OCI-LY7 (cell line): ENCODE measurements at places on chromosomes 5 and 9. TPM values are rescaled to one million over a fixed set of nuclear protein-coding genes. Genes with fewer than 3 reads are reported as not detected.

GRCh38 chr5:177434437-177434836 is 8.0 kb downstream of the GRK6 start:
- DNase-seq = no peak

- no peak for DNase-seq
Observed at GRCh38 chr5:173324115-173325001, 3.9 kb downstream of the STC2 start.

DNA sequence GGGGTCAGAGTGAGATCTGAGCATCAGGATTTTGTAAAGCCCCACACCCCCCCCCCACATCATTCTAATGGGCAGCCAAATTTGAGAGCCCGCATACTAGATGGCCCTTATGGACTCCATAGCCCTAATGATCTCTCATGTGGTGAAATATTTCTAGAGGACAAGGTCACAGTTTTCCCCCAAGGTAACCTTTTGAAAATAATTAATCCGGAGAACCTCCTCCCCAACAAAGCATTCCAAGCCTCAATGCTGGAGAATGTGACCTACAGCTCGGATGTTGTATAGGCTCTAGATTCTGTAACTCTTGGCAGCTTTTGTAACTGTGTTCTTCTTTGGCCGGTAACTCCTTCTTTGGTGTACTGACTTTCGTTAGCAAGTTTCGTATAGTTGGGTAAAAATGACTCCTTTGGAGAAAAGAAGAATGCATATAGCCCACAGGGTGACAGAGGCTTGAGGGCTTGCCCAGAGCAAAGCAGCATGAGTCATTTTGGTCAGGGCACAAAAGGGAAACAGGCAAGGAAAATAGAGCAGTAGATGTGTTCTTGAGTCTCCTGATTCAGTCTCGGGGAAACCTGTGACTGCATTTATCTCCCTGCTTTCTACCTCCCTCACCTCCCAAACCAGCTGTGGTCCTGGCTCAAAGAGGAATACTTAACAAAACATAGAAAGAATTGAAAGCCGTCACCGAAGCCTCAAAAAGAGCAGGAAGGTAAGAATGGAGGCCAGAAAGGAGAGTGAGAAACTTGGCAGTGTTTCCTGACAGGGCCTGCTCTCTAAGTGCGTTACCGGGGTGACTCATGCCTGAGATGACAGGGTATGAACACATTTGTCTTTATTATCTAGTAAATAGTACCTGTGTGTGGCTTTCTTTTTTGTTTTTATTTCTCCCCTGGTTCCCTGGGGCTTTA is 6.6 kb upstream of the XPA start:
- DNase-seq = no peak

DNA sequence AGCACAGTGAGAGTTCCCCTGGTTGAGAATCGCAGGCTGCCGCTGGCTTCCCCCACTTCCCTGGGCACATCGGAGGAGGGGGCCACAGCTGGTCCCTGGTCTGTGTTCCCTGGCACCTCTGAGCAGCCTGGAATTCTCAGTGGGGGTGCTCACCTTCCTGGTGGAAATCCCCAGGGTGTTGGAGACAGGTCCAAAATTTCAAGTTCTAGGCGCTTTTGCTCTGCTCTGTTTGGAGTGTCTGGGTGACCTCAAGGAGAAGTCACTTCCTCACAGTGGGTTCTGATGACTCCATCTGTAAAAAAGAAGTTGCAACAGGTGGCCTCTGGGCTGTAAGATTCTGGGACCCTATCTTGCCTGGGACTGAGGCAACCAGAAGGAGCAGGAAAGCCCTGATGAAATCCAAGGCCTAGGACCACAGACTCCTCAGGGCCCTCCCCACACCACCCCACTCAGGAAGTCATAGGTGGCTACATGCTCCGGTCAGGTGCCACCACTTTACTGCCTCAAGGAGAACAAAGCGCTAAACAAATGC is at the start of gene TRAF1:
Gene TRAF1 (minus strand): TSS at position 400 of the 532 bp plus-strand sequence. CDS start 721 bp downstream, outside the sequence.
- peak; percentile 65 for DNase-seq

GRCh38 chr5:134263801-134264200 is 37.9 kb upstream of the PPP2CA start:
- DNase-seq = no peak

GRCh38 chr5:42837601-42838000 is 25.9 kb upstream of the SELENOP start:
- no peak for DNase-seq

- no peak for DNase-seq
Observed at GRCh38 chr9:132784286-132784830, 93.7 kb downstream of the AK8 start.

- DNase-seq = no peak
Observed at GRCh38 chr9:32941701-32942100, 59.7 kb downstream of the APTX start.

GRCh38 chr5:124480022-124480421 is 266.4 kb downstream of the ZNF608 start:
- DNase-seq = no peak

- DNase-seq = peak; percentile 84
Observed at GRCh38 chr5:132466433-132467286, 23.9 kb downstream of the IRF1 start.

Gene CARD9
- total RNA-seq = 1.7 and 2.1 TPM in 2 replicates

Gene IL6ST
- total RNA-seq = 13.3 TPM in 2 replicates

Gene AGXT2
- not detected in 2 replicates for total RNA-seq

Gene MCTP1
- not detected in 2 replicates for total RNA-seq

Gene TTC39B
- total RNA-seq = 0.06 TPM in 1 of 2 replicates, not detected in the other

Gene PRLR
- total RNA-seq = not detected in 2 replicates
